ENCODE measurements at places on chromosomes 5 and 9.

DNA sequence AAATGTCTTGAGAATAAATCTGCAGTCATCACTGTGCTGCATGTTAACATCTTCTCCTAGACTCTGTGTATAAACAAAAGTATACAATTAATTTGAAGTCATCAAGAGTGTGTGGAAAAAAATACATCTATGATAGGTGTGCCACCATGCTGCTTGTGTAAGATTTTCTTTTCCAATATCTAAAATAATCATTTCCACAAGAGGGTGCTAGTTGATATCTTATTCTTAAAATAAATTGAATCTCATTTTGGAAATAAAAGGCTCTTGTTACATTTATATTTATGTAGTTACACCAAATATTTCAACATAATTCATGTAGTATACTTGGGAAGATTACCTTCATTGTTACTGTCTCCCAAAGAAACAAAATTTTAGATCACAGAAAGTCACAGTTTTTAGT is 14.1 kb upstream of the MOCS2 start:
- no peak for DNase-seq

DNA sequence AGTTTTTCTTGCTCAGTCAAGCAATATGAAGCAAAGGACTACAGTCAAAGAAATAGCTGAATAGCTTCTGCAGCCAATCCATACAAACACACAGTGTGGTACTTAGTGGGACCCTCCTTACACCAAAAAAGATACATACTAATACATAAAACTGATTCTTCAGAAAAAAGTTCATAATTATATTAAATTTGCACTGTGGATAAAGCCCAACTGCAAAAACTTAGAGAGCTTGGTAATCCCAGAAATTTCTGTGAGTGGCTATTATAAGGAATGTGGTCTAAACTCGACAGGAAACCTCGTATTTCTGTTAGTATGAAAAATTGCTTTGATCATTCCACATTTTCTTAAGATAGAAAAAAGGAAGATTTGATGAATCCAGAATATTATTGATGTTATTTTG is 245.4 kb downstream of the FBXL17 start:
- no peak for DNase-seq

DNA sequence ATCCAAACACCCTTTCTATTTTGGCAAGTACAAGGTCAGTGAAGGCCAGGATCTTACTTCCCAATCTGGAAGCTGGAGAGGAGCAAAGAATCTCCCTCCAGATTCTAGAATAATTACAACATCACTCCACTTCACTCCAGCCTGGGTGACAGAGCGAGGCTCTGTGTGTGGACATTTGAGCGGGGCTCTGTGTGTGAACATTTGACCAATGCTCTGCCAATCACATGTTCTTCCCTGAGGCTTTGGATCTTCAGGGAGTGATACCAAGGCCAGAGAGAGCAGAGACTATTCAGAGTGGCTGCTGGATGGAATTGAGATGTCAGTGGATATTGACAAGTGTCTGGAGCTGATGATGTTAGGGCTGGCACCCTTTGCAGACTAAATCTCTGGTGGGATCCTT is 24.7 kb upstream of the ANKRD34B start:
- no peak for DNase-seq

- no peak for DNase-seq
Observed at GRCh38 chr5:88882276-88883038, 527 bp downstream of the MEF2C start.

GRCh38 chr9:130940027-130940549 is 1.0 kb upstream of the FIBCD1 start:
- DNase-seq: no peak

DNA sequence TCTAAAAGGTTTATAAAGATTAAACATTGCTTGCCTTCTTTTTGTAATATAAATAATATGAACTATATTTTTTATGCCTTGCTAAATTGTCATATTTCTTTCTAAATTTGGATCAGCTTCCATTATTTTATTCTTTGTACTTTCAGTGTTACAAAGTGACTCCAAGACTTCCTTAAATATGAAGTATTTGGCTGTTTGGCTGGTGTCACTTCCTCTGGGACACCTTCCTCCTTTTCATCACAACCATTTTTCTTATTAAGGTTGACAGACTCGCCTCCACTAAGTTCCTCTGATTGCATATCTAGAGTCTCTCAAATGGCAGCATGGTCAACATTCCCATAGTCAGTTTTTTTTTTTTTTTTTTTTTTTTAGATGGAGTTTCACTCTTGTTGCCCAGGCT is 73.8 kb upstream of the SLC1A1 start:
- DNase-seq: no peak

GRCh38 chr9:16612627-16613026 is 257.8 kb downstream of the BNC2 start:
- no peak for DNase-seq

DNA sequence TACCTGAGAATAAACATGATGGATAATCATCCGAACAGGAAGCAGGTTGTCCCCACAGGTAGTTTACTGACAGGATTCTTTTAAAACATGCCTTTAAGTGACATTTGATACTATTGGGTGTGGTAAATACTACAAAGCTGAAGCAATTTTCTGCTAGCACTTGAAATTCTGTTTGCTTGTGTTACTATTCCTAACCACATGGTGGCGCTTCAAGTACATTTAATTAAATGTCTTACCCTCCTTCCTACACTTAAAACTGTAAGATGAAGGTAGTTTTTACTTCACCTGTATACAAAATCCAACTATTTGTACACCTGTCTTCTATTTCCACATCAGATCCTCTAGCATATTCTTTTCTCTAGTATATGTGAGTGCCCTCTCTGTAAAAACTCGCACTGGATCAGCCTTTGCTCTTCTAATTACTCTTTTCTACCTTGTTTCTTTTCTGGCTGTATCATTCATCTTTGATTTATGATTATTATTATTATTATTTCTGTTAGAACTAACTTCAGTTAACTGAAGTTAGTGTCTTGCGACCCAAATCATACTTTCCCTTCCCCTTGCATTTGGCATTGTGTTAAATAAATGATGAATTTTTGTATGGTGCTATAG is 18.4 kb downstream of the SLC25A46 start:
- DNase-seq: no peak

DNA sequence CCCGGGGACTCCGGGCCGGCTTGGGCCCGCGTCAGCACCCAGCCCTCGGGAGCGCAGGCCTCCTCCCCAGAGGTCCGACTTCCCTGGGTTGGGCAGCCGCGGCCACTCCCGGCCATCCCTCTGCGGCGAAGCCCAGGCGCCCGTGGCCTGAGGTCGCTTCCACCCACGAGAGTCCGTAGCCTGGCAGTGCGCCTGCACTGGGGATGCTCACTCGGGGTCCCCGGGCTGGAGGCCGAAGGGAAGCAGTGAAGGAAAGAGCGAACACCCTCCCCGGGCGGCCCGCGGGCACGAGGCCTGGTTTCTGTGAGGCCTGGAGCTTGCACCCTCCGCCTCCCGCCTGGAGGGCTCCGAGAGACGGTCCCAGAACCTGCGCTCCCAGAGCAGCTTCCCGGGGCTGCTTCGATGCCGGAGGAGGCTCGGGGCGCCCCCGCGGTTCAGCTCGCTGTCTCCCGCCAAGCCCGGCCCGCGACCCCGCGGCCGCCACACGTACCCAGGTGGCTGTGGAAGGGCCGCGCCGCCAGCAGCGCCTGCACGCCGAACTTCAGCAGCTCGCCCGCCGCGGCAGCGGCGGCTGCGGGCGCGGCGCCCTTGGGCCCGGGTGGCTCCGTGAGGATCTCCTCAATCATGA is 607 bp downstream of the BARX1 start:
- DNase-seq: no peak

- peak; percentile 8 for DNase-seq
Observed at GRCh38 chr5:6712142-6712576, 1.1 kb upstream of the TENT4A start.

GRCh38 chr5:96957254-96958049 is 21.6 kb downstream of the LNPEP start:
- no peak for DNase-seq

GRCh38 chr9:133064241-133065069 is 2.7 kb downstream of the CEL start:
- no peak for DNase-seq

DNA sequence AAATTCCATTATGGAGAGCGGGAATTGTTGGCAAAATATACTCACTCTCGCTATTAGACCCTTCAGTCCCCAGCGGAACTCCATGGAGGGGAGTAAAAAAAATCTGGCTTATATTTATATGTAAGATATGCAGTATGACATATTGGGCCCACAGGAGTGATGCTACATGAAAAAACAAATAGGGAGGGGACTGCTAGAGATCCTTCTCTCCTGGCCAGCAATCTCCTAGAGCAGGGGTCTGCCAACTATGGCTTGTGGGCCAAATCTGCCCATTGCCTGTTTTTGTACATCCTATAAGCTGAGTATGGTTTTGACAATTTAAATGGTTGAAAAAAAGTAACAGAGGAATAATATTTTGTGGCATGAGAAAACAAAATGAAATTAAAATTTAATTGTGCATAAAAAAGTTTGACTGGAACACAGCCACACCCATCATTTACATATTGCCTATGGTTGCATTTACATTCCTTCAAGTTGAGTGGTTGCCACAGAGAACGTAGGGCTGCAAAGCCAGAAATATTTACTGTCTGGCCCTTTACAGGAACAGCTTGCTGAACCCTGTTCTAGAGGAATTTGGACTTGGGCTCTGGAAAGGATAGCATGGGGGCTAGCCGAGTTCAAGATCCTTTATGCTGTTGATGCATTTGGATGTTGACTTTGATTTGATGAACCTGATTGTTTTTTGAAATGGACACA is 197.3 kb upstream of the CLINT1 start:
- no peak for DNase-seq

- DNase-seq: no peak
Observed at GRCh38 chr5:80106916-80107315, 71.8 kb downstream of the THBS4 start.

- DNase-seq: no peak
Observed at GRCh38 chr5:159774476-159775031, 141.7 kb upstream of the ADRA1B start.

GRCh38 chr9:34656992-34657391 is 5.0 kb downstream of the IL11RA start:
- DNase-seq: no peak

GRCh38 chr5:147809830-147810666 is 21.4 kb downstream of the SPINK1 start:
- DNase-seq: no peak

GRCh38 chr5:112921026-112921832 is 798 bp downstream of the REEP5 start:
- peak; percentile 45 for DNase-seq

DNA sequence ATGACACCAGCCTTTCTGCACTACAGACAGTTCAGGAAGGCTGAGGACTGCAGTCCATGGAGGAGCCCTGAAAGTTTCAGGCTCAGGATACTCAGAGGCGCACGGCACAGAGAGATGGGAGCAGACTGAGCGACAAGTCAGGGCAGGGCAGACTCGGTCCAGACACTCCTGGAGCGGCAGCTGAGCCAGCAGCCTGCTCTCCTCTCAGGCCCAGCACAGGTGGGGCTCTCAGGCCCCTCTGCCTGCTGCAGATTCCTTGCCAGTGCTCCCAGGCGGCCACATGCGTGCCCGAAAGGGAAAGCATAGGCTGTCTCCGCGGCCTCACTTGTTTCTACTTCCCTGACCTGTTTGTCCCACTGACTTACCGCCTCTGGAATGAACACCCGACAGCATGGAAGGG is 228.3 kb downstream of the IRX2 start:
- no peak for DNase-seq

DNA sequence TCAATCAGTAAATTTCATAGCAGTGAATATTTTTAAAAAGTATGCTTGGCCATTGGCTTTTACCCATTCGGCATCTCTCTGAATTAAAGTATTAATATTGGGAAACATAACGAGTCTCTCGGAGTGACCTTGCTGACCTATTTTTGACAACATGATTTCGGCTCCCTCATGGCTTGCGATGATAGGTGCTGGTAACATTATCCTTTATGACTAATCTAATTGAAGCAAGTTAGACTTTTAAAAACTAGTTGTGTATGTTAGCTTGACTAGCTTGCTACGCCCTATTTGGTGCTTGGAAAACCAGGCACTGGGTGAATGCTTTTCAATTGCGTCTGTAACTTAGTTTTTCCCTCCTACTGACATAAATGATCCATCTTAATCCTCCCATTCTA is 1.1 kb downstream of the ZNF366 start:
- DNase-seq: no peak

DNA sequence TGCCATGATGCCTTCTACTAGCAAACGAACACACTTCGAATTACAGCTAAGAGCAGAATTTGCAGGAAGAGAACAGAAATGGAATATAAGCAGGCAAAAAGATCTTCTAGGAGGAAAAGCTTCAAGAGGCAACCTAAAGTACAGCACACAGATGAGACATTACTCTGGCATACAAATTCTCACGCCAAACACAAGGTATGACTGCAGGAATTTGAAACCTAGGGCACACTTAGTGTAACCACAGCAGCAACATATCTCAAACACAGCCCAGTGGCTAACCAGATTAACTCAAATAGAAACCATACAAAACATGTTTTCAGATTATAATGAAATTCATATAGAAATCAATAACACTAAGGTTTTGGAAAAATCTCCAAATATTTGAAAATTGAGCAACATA is 481.0 kb upstream of the RGMB start:
- no peak for DNase-seq

DNA sequence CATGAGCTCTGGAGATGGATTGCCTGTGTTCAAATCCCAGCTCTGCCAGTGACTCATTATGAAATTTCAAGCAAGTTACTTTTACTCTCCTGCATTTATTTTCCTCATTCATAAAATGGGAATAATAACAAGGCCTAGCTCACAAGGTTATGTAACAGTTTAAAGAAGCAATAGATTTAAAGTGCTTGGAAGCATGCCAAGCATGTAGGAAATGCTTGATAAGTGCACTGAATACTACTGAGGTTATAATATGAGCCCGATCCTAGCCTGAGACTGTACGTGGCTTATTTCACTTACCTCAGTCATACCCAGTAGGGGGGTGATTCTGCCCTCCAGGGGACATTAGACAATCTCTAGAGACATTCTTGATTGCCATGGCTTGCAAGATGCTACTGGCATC is 734.1 kb upstream of the WWC1 start:
- no peak for DNase-seq

- no peak for DNase-seq
Observed at GRCh38 chr5:61275841-61276240, 56.2 kb upstream of the ZSWIM6 start.

- no peak for DNase-seq
Observed at GRCh38 chr5:73692166-73692640, 66.2 kb downstream of the ARHGEF28 start.

- no peak for DNase-seq
Observed at GRCh38 chr5:1748271-1748670, 51.4 kb downstream of the MRPL36 start.

All from effector memory CD4-positive, alpha-beta T cell (primary cell).